ENCODE measurements at places on chromosomes 1 and 21.

GRCh38 chr1:34696230-34696629, 58.6 kb upstream of the GJB5 start:
- DNase-seq: no peak

DNA sequence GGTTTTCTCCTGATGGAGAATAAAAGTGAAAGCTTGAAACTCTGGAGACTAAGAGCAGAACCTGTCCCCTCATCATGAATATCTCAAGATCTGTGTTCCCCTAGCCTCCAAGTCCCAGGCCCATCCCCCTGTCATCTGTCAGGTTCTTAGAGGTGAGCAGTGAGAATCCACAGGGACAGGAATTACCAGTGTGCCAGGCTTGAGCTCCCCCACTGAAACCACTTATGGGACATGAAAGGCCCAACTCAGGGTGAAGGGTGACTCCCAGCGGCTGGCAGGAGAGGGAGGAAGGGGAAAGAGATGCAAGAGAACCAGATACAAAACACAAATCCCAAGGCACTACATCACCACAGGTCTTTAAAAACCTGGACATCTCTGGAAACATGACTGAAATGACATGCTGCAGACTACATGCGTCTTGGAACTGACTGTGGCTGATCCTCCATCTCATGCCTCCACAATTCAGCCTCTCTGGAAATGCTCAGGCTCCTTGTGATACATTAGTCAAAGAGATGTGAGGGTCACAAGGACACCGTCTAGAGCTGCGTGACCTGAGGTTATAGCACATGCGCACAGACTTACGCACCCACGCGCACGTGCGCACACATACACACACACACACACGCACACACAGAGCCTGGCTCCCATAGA, 6.8 kb upstream of the LY9 start:
- no peak for DNase-seq

- DNase-seq: no peak
Measured at GRCh38 chr1:160342526-160342925, 524 bp downstream of the COPA start.

- DNase-seq: no peak
Measured at GRCh38 chr1:224780736-224781135, 148.7 kb upstream of the DNAH14 start.

GRCh38 chr1:57254022-57254421, 169.8 kb downstream of the DAB1 start:
- DNase-seq: no peak

DNA sequence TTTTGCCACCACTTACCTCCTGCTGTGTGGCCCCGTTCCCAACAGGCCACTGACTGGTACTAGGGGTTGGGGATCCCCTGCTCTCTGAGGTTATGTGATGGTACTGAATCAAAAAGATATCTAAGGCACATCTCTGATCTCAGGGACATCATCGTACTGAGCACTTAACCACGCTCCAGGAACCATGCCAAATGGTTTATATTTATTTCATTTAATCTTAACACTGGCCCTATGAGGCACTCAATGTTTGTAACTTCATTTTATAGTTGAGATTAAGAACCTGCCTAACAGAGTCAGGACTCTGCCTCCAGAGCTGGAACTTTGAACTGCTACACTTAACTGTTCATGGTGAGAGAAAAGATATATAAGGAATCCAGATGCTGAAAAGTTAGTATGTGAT, 98.0 kb upstream of the HP1BP3 start:
- no peak for DNase-seq

DNA sequence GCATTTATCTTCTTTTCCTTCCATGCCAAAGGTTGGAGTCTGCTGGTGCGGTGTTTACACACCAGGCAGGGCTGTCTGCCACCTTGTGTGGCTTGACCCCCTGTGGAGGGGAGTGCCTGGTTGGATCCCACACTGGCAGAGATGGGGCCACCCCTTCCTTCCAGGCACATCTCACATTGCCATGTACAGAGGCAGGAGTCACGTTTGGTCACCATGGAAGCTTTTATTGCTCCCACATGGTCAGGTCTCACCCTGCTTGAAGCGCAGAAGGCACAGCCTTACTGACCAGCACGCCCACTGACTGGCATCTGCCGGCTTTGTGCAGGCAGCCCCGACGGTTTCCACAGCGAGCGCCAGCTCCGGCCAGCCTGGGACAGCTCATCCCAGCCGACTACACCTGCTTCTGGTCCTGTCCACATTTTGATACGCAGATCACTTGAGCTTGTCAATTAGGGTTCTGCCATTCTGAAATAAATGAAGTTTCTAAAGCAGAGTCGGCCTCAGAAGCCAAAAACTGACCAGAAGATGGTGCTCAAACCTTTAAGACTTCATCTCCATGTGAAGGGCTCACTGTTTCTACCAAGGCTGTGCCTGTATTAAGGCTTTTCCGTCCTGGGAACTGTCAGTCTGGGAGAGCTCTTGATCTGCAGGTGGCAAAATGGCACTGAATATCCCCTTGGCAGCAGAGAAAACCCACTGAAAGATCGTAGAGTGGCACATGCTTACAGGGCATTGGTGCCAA, 35.6 kb upstream of the EPHA8 start:
- no peak for DNase-seq
